Fibroblast of lung (primary cell): ENCODE measurements at places on chromosomes 5 and 9.

DNA sequence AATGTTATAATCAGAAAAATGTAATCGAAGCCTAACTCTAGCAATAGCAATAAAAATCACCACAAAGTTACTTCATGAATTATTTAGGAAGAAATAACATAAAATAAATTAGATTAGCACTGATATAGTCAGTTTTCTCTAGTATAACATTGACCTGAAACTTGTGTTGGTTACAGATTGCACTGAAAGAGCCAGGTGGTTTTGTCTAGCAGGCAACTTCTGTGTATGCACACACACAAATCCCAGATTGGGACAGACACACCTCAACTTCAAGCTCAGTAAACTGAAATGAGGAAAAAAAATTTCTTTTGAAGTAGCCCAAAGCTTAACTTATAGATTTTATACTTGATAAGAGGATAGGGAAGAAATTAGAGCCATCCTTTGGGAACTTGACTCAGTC lies 129.3 kb downstream of the EFNA5 start:
- no peak overlapping the region for H3K4me3 ChIP-seq
- H3K27me3 ChIP-seq, result no peaks in the 10 kb centered on the region
- H3K27ac ChIP-seq, result no peak overlapping the region
- peaks cover 5% of the 10 kb centered on the region for H3K4me1 ChIP-seq
- H3K36me3 ChIP-seq, result no peaks in the 10 kb centered on the region

GRCh38 chr5:169814522-169814921 lies 165.8 kb downstream of the INSYN2B start:
- no peaks in the 10 kb centered on the region for H3K36me3 ChIP-seq
- no peaks in the 10 kb centered on the region for H3K4me1 ChIP-seq
- no peaks in the 10 kb centered on the region for H3K27me3 ChIP-seq
- H3K27ac ChIP-seq, result no peak overlapping the region
- DNase-seq, result peak; percentile 38

- H3K4me3 ChIP-seq, result no peak overlapping the region
- no peaks in the 10 kb centered on the region for H3K27me3 ChIP-seq
- DNase-seq, result peak; percentile 21
These were observed 193.0 kb downstream of the PRR16 start for GRCh38 chr5:120657104-120657503.

- peak; percentile 11 for DNase-seq
- peaks cover 10% of the 10 kb centered on the region for H3K4me1 ChIP-seq
- peak overlapping the region; percentile 73 for H3K27ac ChIP-seq
- no peak overlapping the region for H3K4me3 ChIP-seq
- H3K27me3 ChIP-seq, result no peaks in the 10 kb centered on the region
These were observed 48.7 kb upstream of the ZNF366 start for GRCh38 chr5:72555871-72556270.

GRCh38 chr5:134426361-134426760 lies 14.7 kb upstream of the CDKN2AIPNL start:
- DNase-seq, result no peak
- H3K4me3 ChIP-seq, result no peak overlapping the region
- no peak overlapping the region for H3K27ac ChIP-seq
- H3K4me1 ChIP-seq, result no peaks in the 10 kb centered on the region

GRCh38 chr9:99026271-99026955 lies 78.5 kb upstream of the TGFBR1 start:
- no peak overlapping the region for H3K4me3 ChIP-seq
- H3K27me3 ChIP-seq, result no peaks in the 10 kb centered on the region
- H3K4me1 ChIP-seq, result peaks cover 17% of the 10 kb centered on the region
- no peak for DNase-seq
